Stimulated activated CD4-positive, alpha-beta T cell treated with anti-CD3 and anti-CD28 coated beads, Interleukin-2, amount 100 ng/mL, for 48 hours (primary cell): ENCODE measurements at places on chromosomes 7 and 10.

DNA sequence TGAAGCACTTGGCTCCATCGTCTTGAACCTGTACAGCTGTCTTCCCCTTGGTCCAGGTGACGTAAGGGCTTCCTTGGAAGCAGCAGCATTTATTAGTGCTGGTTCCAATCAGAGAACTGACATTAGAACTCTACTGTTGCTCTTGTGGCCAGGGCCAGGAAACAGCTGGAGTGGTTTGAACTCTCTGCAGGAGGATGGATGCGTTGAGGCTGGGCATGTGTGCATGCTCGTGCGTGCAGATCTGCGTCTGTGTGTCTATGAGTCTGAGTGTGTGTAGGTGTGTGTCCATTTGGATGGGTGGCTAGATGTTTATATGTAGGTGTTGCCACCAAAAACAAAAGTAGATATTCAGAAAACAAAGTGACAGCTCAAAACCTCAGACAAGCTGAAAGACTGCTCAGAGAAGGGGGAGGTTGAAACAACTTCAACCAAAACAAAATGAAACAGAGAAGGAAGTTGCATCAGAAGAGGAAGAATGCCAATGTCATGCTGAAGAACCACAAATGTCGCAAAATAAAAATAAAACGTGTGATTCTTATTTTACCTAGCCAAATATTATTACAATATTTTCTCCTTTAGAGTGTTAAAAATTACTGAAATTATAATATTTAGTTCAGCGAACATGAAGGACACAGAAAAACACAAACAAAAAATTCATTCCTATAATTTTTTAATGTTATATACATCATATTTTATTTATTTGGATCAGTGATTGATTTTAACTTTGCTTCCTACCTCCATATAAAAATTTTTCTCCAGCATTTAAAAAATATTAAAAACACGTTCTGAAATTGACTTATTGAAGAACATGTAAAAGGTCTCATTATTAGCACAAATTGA is 96.1 kb upstream of the MKLN1 start:
- DNase-seq, result peak; percentile 44

DNA sequence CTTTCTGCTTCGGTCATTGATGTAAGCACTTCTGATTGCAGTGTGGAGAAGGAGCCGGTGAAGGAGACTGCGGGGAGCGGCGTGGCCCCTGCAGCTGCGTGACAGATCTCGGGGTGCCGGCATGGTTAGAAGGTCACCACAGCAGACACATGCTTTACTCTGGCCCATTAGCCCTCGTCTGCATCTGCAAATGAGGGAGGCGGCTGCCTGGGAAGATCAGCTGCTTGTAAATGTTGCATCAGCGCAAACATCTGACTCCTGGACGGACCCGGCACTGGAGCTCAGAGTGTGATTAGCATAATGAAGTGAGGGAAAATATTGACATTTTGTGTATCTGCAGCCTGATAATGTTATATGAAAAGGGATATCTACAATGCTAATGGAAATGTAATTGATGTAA is 30.5 kb upstream of the MNX1 start:
- no peak for DNase-seq

DNA sequence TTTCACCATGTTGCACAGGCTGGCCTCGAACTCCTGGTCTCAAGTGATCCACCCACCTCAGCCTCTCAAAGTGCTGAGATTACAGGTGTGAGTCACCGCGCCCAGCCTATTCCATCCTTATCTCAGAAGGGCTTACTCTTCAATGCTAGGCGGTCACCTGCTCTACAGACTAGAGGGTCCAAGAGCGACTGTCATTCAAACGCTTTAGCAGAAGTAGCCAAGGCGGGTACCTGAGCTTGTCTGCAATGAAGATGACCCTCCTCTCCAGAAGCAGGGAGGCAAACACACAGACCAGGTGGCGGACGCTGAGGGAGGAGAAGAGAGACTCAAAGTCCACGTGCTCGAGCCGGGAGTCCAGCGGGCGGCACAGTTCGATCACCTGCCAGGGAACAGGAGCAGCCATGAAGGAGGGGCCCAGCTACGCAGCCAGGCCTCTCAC is 65.1 kb upstream of the MKRN1 start:
- no peak for DNase-seq

DNA sequence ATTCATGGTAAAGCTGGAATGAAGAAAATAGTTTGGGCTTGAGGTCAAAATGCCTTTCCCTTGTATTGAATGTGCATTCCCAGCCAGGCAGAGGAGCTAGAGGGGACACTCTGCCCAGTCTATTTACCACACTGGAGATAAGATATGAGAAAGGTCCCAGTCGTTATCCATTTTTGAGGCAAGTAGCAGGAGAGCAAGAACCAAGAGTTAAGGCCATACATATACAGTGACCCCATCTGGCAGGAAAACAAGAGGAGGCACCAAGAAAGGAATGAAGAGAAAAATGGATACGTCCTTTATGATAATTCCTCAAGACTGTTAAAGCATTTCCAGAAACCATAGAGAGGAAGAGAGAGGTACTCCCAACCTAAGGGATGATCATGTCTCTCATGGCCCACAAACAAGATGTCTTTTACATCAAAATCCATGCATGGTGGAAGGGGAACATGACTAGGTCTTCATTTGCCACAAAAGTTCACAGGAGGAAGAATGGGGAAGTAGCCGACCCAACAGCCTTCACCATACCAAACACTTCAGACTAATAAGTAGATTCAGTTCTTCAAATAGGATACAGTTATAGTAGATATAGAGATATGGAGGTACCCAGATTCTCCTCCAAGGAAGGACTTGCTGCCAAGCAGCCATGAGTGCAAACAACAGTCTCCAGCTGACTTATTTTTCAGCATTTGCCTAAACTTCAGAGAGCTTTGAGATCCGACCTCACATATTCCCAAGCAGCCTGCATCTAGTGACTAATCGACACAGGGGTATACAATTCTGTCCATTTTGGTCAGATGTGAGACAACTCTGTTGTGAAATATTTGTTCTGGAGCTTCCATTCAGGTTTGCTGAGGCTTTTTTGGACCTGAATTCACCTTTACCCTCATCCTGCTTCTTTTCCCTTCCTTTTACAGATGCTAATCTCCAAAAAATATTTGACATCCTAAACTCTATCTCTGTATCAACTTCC is 61.1 kb upstream of the CCDC71L start:
- DNase-seq, result no peak

- no peak for DNase-seq
Observed at GRCh38 chr10:30270247-30270646, 78.8 kb downstream of the MTPAP start.

DNA sequence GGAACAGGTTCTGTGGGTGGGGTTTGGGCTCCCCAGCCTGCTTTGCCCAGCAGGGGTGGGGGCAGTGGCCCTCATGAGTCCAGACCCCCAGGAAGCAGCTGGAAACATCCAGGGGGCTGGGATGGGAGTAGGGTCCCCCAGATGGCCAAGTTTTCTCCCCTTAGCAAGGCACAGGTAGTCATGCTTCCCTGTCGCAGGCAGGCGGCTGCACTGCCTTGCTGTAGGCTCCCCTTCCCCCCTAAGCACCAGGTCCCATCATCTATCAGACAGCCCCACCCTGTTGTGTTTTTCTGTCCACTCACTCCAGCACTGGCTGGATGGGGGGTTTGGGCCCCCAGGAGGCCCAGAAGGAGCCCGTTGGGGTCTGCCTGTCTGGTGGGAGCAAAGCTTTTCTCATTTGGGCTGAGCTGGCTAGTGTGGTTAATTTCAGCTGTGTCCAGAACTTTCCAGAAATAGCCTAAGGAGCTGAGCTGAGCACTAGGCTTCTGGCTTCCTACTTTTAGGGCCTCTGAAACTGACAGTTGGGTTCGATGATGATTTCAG is 7.9 kb downstream of the BRI3 start:
- DNase-seq, result no peak

- DNase-seq, result no peak
Observed at GRCh38 chr10:112475575-112476218, 28.7 kb downstream of the VTI1A start.

- no peak for DNase-seq
Observed at GRCh38 chr7:30841801-30842541, 69.7 kb upstream of the AQP1 start.

DNA sequence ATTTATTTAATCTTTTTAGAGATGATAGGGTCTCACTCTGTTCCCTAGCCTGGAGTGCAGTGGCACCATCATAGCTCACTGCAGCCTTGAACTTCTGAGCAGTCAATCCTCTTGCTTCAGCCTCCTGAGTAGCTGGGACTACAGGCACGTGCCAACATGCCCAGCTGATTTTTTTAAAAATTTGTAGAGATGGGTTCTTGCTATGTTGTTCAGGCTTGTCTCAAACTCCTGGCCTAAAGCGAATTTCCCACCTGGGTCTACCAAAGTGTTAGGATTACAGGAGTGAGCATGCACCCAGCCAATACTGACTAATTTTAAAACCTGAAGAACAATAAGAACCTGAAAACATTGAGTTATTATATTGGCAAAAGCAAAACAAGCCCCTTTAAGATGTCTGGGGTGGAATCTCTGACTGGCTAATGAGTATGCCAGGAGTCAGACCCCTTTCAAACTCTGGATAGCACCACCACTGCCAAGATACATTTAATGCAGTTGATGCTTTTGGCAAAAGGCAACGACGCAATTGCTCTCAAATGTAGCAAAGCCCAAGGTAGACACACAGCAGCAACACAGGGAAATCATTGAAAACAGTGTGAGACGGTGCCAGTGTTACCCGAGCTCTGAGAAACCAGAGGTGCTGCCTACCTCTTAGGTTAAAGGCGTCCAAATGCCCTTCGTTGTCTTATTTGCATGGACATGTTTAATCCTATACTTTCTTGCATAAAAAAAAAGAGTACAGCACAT is 40.7 kb upstream of the TOMM7 start:
- no peak for DNase-seq

- DNase-seq, result no peak
Observed at GRCh38 chr10:78851647-78852046, 217.1 kb upstream of the ZMIZ1 start.

- DNase-seq, result no peak
Observed at GRCh38 chr7:100080907-100081534, 502 bp downstream of the ZNF3 start.

GRCh38 chr7:4838626-4839334 is 23.1 kb downstream of the PAPOLB start:
- DNase-seq, result no peak

- no peak for DNase-seq
Observed at GRCh38 chr10:132593389-132593788, 55.8 kb downstream of the INPP5A start.

- no peak for DNase-seq
Observed at GRCh38 chr7:130134106-130134636, 63.8 kb downstream of the KLHDC10 start.

- DNase-seq, result no peak
Observed at GRCh38 chr10:23514321-23514720, 75.4 kb downstream of the OTUD1 start.

DNA sequence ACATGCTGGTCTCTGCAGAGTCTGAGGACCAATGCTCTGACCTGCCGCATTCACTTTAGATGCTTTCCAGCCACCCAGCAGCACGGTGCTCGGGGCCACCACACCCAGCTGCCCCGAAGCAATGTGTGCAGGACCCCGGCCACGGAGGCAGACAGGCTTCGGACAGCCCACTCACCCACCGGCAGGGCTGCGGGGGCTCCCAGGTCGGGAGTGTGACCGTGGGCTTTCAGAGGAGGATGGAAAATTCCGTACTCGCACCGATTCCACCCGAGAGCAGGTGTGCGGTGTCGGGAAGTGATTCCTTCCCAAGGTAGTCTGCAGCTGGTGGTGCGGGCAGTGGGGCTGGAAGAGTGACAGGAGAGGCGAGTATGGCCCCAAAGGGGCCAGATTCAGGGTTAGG is 190.9 kb downstream of the DNAJB6 start:
- DNase-seq, result no peak

- no peak for DNase-seq
Observed at GRCh38 chr10:29430101-29430500, 141.2 kb downstream of the LYZL1 start.

DNA sequence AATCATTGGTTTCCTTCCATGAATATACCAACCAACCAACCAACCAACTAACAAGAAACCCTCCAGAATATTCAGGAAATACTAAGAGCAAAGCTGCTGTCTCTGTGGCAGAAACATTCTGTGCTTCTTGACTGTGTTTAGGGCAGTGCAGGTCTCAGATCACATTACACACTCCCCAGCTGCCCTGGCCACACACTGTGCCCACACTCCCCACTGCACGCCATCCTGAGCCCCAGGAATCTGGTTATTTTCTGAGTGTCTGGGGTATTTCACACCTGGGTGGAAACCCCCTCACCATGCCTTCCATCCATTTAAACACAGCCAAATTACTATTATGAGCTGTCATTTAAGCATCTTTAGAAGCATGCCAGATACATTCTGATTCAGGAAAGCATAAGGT is 183.7 kb upstream of the ANK3 start:
- DNase-seq, result peak; percentile 46

DNA sequence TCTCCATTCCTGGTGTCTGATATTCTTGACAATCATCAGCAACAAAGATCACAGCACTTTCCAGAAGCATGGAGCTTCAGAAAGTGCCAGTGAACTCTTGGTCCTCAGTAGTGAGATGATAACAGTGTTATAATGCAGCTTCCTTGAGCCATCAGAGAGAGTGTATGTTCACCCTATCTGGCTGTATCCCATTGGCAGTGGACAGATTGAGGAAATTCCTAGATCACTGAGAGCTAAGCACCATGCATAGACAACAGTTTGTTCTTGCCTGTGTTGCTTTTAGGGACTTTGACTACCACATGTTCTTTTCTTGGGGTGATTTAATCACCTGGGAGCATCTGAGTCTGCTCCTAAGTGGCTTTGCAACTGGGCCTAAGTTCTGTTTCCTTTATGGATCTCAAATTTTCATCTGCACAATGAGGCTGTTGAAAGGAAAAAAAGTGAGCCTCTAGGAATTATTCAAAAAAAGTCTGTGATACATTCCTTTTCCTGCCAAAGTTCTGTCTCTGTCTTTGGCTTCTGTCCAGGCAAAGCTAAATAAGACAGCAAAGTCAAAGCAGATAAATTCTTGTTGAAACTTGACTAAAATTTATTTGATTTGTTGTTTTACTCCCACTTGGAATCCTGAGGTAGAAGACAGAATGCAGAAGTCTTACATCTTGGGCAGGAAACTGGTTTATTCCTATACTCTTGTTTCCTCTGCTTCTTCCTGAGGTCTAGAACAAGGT is 14.5 kb upstream of the ZNF282 start:
- no peak for DNase-seq

GRCh38 chr10:88598055-88598454 is 11.5 kb downstream of the LIPJ start:
- no peak for DNase-seq

DNA sequence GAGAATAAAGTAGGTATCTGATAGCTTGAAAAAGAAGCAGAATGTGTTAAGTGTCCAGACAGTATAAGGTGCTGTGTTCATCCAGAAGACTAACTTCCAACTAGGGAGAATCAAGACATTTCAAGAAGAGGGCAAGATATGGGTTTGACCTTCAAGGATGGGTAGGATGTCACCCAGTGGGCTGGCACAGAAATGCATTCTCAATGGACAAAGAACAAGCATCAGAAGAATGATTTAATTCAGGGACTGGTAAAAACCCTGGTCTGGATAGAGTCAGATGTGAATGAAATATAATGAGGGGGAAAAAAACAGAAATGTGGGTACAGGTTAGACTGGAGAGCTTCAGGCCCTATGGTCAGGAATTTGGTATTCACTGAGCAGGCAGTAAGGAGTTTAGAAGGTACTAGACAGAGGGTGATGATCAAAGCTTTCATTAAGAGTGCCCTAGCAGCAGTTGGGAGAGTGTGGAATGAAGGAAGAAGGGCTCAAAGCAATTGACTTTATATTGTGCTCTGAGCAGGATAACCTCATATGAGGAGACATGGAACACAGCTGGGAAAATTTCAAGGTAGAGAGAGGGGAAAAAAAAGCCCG is 180.7 kb upstream of the ANK3 start:
- no peak for DNase-seq
